Stimulated activated CD8-positive, alpha-beta memory T cell treated with anti-CD3 and anti-CD28 coated beads, Interleukin-4, amount 100 ng/mL, for 4 hours (primary cell): ENCODE measurements at places on chromosomes 5 and 9.

- DNase-seq: no peak
These were observed 12.5 kb downstream of the KCNT1 start for GRCh38 chr9:135714242-135715055.

GRCh38 chr5:150540615-150541396 lies 32.9 kb downstream of the NDST1 start:
- no peak for DNase-seq

DNA sequence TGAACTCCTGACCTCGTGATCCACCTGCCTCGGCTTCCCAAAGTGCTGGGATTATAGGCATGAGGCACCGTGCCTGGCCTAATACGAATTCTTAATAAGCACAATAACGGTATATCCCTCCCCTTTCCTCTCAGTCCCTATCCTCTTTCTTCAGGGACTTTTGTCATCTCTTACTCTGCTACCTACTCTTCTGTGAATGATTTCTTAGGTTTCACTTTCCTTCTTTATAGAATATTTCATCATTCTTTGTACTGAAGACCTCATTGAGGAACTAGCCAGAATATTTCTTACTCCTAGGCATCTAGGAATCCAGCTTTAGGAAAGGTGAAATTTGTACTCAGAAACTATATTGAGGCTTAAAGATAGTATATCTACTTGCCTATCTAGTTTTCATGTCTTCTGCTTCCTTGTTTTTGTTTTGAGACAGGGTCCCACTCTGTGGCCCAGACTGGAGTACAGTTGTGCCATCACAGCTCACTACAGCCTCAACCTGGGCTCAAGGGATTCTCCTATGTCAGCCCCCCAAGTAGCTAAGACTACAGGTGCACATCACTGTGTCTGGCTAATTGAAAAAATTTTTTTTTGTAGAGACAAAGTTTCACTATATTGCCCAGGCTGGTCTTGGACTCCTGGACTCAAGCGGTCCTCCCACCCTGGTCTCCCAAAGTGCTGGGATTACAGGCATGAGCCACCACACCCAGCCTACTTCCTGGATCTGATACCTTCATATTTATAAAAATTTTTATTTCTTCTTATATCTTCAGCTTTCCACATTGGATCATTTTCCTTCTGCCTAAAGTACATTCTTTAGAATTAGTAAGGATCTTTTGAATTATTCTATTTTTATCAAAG lies 69.7 kb downstream of the GPBP1 start:
- no peak for DNase-seq

DNA sequence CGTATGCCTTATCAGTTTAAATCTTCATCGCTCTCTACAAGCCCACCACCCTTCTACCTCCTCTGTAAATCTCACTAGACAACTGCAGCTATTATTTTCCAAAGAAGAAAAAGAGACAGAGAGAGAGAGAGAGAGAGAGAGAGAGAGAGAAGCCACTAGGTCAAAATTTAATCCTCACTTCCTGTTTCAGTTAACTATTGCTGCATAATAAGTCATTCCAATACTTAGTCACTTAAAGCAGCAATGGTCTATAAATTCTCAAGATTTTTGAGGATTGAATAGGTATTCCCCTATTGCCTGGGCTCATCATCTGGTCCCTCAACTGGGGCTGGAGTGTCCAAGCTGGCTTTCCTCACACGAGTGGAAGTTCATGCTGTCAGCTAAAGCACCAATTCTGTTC lies 68.8 kb downstream of the ITGA1 start:
- DNase-seq: no peak

DNA sequence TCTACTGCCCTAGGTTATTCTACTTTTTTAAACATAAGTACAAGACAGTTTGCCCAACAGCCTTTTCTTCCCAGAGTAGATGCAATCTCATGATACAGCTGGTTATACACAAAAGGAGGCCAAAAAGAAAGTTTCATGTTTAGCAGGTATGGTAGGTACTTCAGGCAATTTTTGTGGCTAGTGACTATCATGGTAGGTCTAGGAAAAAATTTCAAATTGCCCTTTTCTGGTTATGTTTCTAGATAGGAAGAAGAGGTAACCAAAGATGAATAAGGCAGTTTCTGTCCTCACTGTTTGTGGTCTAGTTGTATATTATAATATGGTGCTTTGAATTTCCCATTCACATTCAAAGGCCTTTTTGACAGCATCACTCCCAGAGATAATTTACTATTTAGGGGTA lies 19.7 kb downstream of the MEGF9 start:
- no peak for DNase-seq

GRCh38 chr9:137396227-137396626 lies 26.7 kb downstream of the EXD3 start:
- no peak for DNase-seq

- DNase-seq: no peak
These were observed 619.4 kb upstream of the KLF4 start for GRCh38 chr9:108108852-108109448.

GRCh38 chr9:122127396-122127798 lies 32.2 kb downstream of the NDUFA8 start:
- no peak for DNase-seq
